ENCODE measurements at places on chromosomes 13 and 19.

GRCh38 chr13:81929988-81930387, 1589.1 kb upstream of the SPRY2 start:
- DNase-seq, result no peak

GRCh38 chr13:111914241-111915103, 152.5 kb upstream of the SOX1 start:
- no peak for DNase-seq

- DNase-seq, result no peak
Observed at GRCh38 chr13:60463787-60464186, 66.8 kb downstream of the TDRD3 start.

- DNase-seq, result no peak
Observed at GRCh38 chr19:48342841-48343540, 17.6 kb downstream of the EMP3 start.

DNA sequence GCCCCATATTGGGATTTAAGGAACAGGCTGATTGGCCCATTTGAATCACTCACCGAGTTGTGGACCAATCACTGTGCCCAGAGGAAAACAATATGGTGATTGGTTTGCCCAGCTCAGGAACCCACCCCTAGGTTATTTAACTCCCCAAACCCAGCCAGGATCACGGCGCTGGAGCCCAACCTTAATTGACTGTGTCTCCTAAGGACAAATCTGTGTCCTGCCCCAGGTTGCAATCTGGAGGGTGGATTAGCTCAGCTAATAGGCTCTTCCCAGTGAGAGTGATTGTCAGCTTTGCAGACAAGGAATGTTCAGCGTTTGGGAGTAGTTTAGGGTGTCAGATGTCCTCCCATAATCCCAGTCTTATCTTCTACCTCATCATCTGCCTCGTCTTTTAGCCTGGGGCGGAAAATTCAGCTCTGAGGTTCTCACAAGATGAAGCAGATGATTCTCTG, 3.5 kb upstream of the ZNF358 start:
- DNase-seq, result no peak

DNA sequence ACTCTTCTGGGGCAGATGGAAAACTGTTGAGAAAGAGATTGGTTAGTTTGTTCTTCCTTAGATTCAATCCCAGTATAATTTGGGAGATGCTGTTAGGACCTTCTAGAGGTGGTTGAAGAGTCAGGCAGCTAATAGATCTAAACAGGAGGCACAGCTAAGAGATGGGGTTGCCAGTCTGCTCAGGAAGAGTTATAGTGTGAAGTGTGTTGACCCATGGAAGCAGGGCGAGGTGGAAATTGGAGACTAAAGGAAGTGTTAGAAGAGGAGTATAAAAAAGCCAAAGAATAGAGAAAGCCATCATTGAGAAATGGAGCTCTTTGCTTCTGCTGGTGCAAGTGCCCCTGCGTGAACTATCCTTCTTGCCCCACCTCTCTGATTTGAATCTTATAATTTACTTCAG, 3.8 kb upstream of the OXGR1 start:
- DNase-seq, result no peak

GRCh38 chr19:34974646-34975045, 10.6 kb upstream of the ZNF792 start:
- DNase-seq, result no peak

GRCh38 chr13:27024776-27025492, 146.7 kb downstream of the USP12 start:
- DNase-seq, result no peak

- DNase-seq, result no peak
Observed at GRCh38 chr13:101267656-101268055, 148.7 kb downstream of the NALCN start.

DNA sequence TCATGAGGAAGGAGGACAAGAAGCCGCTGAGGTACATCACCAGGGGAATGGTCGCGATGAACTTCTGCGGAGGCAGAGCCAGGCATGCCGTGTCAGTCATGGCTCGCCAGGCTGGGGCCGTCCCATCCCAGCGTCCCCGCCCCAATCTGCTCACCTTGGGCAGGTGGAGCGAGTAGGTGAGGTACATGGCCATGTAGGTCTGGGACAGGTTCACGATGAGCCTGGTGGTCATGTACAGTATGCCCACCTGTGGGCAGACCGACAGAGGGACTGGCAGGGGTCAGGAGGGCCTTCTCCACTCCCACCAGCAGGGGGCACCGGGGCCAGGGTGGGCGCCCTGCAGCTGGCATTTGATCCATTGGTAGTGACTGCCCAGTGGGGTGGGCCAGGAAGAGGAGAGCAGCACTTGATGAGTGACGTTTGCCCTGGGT, 8.3 kb downstream of the TEKTIP1 start:
- no peak for DNase-seq

- DNase-seq, result no peak
Observed at GRCh38 chr19:33201473-33201872, 7.3 kb downstream of the LRP3 start.
